Right renal pelvis (tissue), 4 donors: ENCODE measurements at places on chromosomes 7 and 10. TPM values are rescaled to one million over a fixed set of nuclear protein-coding genes. Genes with fewer than 3 reads are reported as not detected.

Gene NANOS1
- 4.7 TPM for polyA plus RNA-seq

Gene NODAL
- polyA plus RNA-seq = 0.17 TPM

Gene MCM10
- 9.9 TPM for polyA plus RNA-seq

Gene MICU1
- polyA plus RNA-seq = 83.3 TPM

Gene NKX1-2
- not detected for polyA plus RNA-seq

Gene TMEM60
- 29.4 TPM for polyA plus RNA-seq

Gene PWWP2B
- polyA plus RNA-seq = 8.3 TPM

Gene KNDC1
- polyA plus RNA-seq = 7.2 TPM

Gene ANKRD1
- 0.45 TPM for polyA plus RNA-seq

Gene IDI2
- 0.08 TPM for polyA plus RNA-seq

Gene NCF1
- polyA plus RNA-seq = 1.5 TPM

Gene HOXA10
- polyA plus RNA-seq = 151 TPM

Gene ASAH2
- polyA plus RNA-seq = 2.6 TPM

Gene GIMAP4
- polyA plus RNA-seq = 24.0 TPM

Gene EN2
- 0.20 TPM for polyA plus RNA-seq

Gene LMOD2
- polyA plus RNA-seq = 0.03 TPM

Gene MYL10
- polyA plus RNA-seq = 0.18 TPM

Gene GDF2
- not detected for polyA plus RNA-seq
